ENCODE measurements at places on chromosomes 7 and 10. TPM values are rescaled to one million over a fixed set of nuclear protein-coding genes. Genes with fewer than 3 reads are reported as not detected.

GRCh38 chr7:12788591-12788990, 101.2 kb downstream of the ARL4A start:
- DNase-seq = no peak
- no peak overlapping the region for H3K4me3 ChIP-seq
- H3K27me3 ChIP-seq = peaks cover 3% of the 10 kb centered on the region
- H3K36me3 ChIP-seq = no peaks in the 10 kb centered on the region

- H3K4me1 ChIP-seq = no peaks in the 10 kb centered on the region
- no peaks in the 10 kb centered on the region for H3K36me3 ChIP-seq
- H3K4me3 ChIP-seq = no peak overlapping the region
- H3K27me3 ChIP-seq = peaks cover 7% of the 10 kb centered on the region
- no peak for DNase-seq
Observed at GRCh38 chr10:69965919-69966662, 86.6 kb upstream of the MACROH2A2 start.

GRCh38 chr7:14551310-14551709, 351.2 kb downstream of the DGKB start:
- no peak overlapping the region for H3K27ac ChIP-seq
- DNase-seq = no peak
- H3K36me3 ChIP-seq = no peaks in the 10 kb centered on the region
- H3K27me3 ChIP-seq = peaks cover 2% of the 10 kb centered on the region

Gene HHEX
- polyA plus RNA-seq = 7.3 TPM

Gene PDK4
- 0.21 TPM for polyA plus RNA-seq

DNA sequence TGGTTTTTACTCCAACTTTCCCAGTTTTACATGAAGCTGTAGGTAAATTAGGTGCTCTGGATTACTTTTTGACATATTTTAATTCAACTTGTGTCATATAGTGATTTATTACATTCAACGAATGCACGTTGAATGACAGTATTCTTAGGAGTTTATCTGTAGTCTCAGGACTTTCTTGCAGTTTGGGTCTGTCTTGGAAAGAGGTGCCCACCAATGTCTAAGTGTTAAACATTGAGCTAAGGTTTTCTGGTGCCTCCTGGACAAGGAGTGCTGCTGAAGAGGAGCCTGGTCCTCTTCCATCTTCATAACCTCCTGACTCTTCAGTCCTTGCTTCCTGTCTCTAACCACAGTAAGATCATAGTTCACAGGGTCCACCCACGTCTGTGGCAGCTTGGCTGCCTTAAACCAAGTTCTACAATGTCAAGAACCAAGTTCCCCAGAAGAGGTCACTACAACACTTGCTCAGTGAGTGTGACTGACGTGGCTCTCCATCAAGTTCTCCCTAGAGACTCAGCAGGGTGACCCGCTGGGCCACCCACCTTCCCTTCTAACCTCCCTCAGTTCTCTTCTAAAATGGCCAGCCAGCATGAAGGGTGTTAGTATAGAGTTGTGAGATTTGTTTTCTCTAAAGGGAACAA, 6.1 kb downstream of the NPY start:
- peak; percentile 23 for DNase-seq
- H3K27ac ChIP-seq = no peak overlapping the region
- no peak overlapping the region for H3K4me3 ChIP-seq
- H3K4me1 ChIP-seq = peaks cover 6% of the 10 kb centered on the region
- H3K36me3 ChIP-seq = no peaks in the 10 kb centered on the region

DNA sequence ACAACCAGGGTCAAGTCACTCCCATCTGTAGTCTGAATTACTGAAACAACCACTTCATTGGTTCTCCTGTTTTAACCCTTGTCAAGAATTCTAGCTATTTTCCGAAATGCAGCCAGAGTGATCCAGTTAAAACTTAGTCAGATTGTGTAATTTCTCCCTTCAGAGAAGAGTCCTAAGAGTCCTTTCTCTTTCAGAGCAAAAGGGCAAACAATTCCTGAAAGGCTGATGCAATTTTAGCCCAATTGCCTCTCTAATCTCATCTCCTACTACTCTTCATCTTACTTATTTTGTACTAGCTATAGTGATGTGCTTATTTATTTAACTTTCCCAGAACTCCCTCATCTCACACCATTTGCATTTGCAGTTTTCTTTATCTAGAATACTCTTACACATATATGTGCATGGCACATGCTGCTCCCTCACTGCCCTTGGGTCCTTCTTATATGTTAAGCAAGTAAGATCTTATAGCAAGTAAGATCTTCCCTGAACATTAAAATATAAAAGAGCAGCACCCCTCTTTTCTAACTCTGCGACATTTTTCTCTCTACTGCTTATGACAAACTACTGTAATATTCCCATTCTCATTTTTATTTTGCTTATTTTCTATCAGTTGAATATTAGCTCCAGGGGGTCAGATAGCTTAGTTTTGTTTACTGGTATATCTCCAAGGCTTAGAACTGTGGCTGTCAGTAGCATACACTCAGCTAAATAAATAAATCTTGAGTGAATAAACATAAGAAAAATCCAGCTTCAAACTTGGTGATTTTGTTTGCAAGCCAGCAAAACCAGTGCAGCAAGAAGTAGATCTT, 44.6 kb downstream of the HGF start:
- no peak overlapping the region for H3K27ac ChIP-seq
- H3K36me3 ChIP-seq = no peaks in the 10 kb centered on the region
- no peak for DNase-seq
- no peaks in the 10 kb centered on the region for H3K27me3 ChIP-seq

- no peaks in the 10 kb centered on the region for H3K4me1 ChIP-seq
- no peak overlapping the region for H3K4me3 ChIP-seq
- H3K36me3 ChIP-seq = no peaks in the 10 kb centered on the region
- no peak for DNase-seq
Observed at GRCh38 chr10:50809596-50809995, 69.9 kb downstream of the ASAH2B start.

GRCh38 chr10:123848564-123849457, 42.8 kb downstream of the CPXM2 start:
- H3K4me3 ChIP-seq = no peak overlapping the region
- peaks cover 2% of the 10 kb centered on the region for H3K4me1 ChIP-seq
- no peaks in the 10 kb centered on the region for H3K36me3 ChIP-seq
- no peak for DNase-seq

Data from immature natural killer cell (primary cell).